ENCODE measurements at places on chromosomes 6 and 20.

DNA sequence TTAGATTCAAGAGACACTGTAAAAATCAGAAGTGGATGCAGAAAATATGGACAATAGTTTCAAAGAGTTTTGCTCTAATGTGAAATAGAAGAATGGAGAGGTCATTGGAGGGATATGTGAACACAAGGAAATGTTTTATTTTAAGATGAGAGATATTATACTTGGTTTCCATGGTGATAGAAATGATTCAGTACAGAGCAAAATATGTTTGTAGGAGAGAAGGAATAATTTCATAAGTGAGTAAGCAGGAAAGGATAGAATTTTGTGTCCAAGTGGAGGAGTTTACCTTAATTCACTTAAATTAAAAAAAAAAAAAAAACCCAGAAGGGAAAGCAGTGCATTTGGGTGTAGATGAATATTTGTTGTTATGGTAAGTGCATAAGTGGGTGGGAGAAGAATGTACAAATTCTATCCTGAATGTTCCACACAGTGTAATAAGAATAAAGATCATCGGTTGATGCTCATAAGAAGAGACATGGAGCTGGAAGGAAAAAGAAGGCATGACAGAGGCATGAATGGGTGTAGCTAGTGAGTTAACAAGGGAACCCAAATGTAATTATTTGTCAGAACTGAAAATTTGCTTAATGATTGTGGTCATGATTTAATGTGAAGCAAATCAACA, 688.9 kb upstream of the GJE1 start:
- no peak for DNase-seq

DNA sequence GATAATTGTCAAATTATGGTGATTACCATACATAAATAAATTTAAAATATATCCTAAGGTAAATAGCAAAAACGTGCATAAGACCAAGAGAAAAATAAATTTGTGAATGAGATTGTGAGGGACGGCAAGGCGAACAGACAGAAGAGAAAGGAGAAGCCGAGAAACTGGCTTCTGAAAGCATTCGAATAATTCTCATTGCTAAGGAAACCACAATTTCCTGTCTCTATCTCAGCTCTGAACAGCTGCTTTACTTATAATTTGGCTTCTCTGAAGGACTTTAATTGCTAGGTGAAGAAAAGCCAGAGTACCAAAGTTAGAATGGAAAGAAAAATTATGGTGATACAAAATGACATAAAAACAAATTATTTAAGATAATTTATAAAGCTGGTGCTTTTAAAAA, 79.0 kb upstream of the RGS17 start:
- DNase-seq = no peak

GRCh38 chr6:132764370-132764769, 6.7 kb upstream of the VNN2 start:
- no peak for DNase-seq

DNA sequence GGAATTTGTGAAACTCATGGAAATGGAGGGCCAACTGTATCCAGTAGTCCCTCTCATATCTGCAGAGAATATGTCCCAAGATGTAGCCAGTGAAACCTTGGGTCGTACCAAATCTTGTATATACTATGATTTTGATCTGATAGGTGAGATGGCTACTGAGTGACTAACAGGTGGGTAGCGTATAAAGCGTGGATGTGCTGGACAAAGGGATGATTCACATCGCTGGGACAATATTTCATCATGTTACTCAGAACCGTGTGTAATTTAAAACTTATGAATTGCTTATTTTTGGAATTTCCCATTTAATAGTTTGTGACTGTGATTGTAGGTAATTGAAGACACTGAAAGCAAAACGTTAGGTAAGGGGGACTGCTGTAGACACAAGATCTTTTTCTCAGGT, 144.1 kb downstream of the SMAP1 start:
- DNase-seq = no peak

DNA sequence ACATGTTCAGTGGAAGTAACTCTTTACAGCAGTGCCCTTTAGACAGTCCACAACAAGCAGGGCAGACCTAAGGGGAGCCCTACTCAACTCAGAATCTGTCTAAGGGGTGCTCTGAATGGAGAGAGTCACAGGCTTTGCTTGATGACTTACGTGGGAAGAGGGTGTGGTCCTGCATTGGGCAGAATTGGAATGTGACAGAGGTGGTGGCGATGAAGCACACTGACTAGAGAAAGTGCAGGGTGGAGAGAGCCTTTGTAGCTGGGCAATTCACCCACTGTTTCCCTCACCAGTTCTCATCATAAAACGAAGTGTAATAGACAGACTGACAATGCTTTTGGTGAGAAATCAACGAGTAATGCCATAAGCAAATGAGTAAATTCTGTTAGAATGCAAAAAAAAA, 11.2 kb downstream of the TP53INP2 start:
- no peak for DNase-seq

GRCh38 chr20:37325206-37325605, 20.7 kb upstream of the SRC start:
- no peak for DNase-seq

All from DMS153 (cell line).